Kidney glomerular epithelial cell (primary cell): ENCODE measurements at places on chromosomes 2 and 18.

DNA sequence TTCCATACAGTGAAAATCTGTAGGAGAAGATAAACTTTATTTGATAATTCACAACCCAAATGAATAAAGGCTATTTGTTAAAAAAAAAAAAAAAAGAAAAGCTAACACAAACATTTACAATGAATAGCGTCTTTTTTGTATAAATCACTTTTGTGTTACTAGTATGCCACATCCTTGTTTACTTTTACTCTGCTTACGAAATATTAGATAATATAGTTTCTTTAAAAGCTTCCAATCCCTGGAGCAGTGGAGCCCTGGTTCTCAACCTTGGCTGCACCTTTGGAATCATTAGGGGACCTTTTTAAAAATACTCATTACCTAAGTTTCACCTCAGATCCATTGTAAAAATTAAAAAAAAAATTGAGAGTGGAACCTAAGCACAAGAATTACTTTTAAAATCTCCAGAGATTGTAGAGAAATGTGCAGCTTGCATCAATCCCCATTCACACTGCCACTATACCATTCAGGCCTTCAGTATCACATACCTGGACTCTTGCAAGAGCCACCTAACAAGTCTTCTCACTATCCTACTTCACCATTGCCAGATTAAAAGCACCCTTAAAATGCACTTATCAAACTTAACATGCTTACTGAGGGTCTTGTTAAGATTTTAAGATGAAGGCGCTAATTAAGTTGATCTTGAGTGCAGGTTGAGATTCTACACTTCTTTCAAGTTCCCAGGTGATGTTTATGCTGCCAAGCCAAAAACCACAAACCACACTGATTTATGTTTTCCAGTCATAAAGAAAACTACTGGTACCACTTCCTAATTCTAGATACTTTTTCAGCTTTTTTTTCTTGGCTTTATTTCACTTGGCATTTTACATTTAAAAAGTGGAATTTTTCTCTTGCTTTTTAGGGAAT, 59.7 kb upstream of the ZC3H15 start:
- no peak for DNase-seq

- DNase-seq, result no peak
Observed at GRCh38 chr2:128215897-128216642, 102.6 kb downstream of the HS6ST1 start.

GRCh38 chr2:96524482-96525210, 11.9 kb upstream of the ARID5A start:
- no peak for DNase-seq

- no peak for DNase-seq
Observed at GRCh38 chr2:239308661-239309397, 92.0 kb downstream of the HDAC4 start.

DNA sequence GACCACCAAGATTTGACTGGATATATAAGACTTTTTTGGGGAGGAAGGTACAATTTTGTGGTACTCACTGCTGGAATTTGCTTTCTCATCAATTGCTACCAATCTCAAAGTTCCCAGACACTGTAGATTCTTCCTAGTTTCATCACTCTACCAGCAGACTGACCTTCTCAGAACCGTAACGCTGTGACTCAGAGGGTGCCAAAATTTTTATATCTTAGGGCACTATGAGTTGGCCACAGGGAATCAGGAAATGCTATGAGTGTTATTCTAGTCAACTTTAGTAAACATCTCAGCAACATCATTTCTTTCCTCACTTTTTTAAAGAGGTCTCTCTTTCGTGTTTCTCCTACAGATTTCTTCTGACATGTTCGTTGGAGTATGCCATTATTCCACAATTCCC, 499.0 kb downstream of the TMX3 start:
- DNase-seq, result no peak

DNA sequence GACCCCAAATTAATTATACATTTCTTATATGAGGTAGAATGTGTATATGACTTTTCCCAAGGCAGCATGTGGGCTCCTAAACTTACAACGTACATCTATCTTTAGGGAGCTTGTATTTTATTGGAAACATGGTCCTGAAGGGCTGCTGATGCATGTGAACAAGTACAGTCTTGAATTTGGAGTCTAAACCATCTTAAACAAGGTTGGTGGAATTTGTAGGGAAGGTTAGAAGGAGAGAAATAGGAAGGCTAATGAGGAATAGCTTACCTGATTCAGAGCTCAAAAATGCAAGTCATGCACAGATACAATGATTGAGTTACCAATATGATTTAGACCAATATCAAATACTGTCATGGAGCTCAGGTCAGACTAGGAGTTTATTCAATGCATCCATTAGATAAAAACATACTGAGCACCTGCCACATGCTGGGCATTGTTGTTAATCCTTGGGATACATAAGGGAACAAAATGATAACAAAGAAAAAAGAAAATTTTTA, 458.6 kb upstream of the ETAA1 start:
- no peak for DNase-seq

GRCh38 chr2:226079671-226080181, 680.2 kb downstream of the NYAP2 start:
- DNase-seq, result peak; percentile 62

DNA sequence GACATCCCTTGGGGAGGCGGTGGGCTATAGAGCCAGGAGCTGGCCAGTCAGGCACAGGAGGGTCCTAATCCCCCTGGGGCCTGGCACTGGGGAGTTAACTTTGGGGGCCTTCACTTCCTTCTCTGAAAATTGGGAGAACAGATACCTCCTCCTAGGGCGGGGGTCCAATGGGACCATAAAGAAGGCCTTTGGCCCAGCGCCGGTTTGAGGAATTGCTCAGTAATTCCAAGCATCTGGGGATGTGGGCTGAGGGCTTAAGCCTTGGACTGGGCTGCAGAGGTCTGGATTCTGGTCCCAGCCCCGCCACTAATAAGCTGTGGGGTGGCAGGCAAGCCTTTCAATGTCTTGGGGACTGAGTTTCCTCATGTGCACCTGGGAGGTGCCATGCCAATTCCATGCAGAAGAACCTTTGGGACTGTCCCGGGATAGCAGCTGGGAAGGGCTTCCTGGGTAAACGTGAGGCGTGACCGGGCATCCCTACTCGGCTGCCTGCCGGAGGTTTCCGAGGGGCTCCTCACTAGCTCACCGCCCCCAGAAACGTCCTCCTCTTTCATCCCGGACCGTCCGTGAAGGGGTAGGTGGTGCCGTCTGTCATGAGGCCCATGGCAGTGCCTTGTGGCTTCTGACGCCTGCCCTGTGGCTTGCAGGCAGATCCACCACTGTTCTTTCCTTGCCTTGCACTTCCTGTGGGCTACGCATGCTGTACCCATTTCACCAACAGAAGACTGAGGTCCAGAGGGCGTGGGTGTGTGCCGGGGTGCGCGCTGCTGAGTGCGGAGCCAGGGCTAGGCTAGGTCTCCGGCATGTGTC, 67.4 kb upstream of the HPCAL1 start:
- no peak for DNase-seq

DNA sequence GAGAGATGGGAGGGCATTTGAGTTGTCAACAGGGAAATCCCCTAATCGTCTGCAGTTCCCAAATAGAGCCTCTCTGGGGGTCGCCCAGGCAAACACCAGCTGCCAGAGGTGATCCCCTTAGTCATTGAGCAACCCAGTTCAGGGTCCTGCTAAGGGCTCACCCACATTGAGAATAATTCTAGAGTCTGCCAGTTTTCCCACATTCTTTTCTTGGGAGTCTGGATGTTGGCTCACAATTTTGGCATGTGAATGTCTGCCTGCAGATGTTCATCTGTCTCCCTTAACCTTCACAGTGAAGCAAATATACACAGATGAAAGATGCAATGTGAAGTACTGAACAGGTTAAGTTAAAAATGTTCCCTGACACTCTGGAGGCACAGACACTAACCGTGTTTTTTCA, 11.4 kb upstream of the SMIM21 start:
- DNase-seq, result no peak

DNA sequence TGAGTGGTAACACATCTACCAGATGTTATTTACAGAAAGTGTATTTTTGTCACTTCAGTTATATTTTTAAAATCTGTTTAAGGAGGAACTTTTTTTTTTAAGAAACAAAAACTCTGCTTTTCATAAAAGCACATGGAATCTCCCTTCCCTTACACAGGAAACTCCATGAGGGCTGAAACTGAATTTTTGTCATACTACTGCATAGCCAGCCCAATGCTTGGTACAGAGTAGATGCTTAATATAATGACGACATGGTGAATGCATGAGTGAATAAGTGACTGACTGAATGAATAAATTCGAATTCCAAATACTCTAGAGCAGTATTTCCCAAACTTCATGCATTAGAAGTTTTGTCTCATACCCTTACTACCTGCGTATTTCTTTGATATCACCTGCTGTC, 86.5 kb downstream of the ROCK2 start:
- DNase-seq, result no peak

DNA sequence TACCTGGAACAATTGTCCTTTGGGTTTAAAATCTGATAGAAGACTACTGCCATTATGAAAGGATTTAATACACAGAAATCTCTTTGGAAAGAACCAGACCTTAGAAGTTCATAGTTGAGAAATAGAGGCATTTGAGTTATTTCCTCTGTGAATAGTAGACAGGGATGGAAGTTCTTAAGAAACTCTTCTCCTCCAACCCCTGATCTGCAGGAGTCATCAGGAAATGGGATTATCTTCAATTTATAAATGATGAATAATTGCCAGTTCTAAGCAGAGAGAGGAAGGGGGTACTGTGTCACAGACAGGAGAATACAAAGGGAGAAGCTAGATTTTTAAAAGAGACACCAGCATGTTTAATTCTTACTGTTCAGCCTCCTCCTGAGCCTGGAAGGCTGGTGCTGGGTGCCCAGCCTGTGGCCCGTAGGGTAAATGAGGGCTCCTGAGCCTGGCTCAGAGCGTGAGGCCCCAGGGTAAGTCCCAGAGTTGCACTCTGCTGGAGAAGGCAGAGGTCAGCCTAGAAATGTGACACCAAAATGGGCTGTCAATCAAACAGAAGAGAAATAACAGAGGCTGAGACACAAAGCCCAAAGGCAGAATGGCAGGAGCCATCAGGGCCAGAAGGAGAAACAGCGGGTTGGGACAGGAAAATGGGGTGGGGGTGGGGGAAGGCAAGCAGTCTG, 58.2 kb upstream of the PKDCC start:
- no peak for DNase-seq

DNA sequence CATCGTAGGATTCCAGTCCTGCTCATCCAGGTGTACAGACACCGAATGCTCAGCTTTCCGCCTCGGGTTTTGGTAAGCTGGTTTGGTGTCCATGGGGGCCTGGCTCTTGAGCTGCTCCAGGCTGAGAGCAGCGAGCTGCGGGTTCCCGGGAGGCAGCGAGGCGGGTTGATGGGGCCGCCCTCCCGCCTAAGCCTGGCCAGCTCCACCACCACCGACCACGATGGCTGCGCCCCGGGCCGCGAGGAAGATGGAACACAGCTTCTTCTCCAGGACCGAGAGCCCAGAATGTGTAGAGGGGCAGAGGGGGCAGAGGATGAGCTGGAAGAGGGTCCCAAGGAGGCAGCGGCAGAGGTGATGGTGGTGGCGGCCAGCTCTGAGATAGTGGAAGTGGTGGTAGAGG, 64.1 kb downstream of the AKAIN1 start:
- no peak for DNase-seq

- no peak for DNase-seq
Observed at GRCh38 chr2:24878341-24878740, 41.7 kb downstream of the ADCY3 start.

DNA sequence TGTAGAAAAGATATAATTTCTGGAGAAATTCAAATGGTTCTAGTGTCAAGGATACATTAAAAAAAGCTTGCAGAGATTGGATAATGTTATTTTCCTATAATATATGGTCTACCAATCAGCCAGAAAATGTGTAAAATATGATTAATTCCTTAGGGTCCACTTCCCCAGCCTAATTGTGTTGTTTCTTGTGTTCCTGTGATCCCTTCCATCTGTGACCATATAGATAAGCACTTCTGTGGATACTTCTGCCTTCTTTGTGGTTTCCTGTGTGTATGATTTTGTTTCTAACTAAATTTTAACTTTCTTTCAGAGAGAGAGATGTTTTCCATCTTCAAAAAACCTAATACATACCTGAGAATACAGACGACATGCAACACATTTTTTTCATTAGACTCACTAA, 367.1 kb upstream of the PIK3C3 start:
- DNase-seq, result no peak

DNA sequence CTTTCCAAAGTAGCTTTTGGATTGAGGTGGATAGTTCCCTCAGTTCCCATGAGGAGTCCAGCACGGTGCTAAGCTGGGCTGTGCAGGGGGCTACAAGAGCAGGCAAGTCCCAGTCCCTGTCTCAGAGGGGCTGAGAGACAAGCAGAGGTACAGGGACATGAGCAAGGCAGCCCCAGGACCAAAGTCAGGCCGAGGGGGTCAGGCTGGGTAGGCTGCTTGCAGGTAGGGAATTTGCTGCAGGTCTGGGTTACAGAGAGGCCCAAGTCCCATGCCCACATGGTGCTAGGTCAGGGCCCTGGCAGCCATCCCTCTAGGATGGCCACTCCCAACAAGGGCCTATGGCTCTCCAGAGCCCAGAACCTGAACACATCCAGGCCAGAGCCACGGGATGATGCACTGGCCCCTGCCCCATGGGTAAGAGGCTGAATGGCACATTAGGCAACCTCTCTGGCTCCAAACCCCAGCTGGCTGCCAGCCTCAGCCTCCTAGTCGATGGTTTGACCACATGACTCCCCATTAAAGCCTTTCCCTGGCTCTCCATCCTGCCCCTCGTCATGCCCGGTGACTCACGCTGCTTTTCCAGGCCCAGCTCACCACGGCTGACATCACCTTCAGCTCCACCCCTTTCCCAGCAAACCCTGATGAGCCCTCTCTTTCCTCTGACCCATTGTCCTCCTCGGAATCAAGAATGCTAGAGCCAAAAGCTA, 83.7 kb downstream of the SDC1 start:
- peak; percentile 83 for DNase-seq

GRCh38 chr2:177147093-177147694, 65.4 kb upstream of the HNRNPA3 start:
- DNase-seq, result peak; percentile 82

DNA sequence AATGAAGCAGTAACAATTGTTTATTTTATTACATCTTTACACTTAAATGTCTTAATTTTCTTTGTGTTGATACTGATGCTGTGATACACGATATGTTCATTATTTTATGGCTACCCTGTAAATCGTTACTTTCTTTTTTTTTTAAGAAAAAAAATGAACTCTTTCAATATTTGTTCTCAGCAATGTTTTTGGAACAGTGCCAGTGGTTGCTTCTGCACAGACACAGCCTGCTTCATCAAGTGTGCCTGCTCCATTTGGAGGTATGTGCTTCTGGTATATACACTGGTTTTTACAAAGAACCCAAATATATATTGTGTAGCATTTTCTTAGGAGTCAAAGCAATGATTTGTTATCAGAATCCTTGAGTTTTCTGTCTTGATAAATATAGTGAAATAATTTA, 62.2 kb upstream of the SCYGR2 start:
- no peak for DNase-seq

- DNase-seq, result peak; percentile 44
Observed at GRCh38 chr18:41745166-41746049, 209.6 kb upstream of the PIK3C3 start.

DNA sequence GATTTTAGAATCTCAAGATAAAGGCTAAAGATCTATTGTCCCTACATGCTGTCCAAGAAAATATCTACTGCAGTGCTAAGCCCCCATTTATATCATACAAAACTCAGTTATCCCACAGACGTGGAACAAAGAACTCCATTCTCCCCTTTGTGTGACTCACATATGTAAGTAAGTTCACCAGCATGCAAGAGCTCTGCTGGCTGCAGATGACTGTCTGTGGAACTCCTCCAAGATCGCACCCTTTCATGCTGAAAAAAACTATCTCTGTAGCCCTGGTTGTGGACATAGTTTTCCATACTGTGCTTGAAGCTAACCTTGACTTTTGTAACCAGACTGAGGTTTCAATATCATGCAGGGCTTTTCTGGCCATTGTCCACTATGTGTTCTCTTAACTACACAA, 207.1 kb downstream of the ZNF521 start:
- no peak for DNase-seq
